ENCODE measurements at places on chromosomes 1 and 21.

DNA sequence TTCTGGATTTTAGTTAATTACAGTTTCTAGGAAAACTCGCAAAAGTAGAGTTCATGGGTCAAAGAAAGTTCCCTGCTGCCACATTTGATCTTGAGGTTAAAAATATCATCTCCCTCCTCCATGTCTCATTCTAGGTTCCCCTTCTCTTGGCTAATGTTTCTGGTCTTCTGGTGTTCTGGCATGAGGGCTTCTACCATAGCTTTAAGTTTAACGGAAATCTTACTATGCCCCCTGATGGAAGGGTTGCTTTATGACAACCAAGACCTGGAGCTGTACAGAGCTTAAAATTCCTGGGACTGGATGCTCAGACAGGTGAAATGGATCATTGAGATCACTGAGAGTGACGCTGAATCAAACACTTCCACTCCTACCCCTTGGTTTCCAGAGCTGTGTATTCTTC, 1881.7 kb downstream of the MRPL39 start:
- no peak for ATAC-seq

- no peak for ATAC-seq
Observed at GRCh38 chr1:194908643-194909042, 1699.6 kb downstream of the KCNT2 start.

DNA sequence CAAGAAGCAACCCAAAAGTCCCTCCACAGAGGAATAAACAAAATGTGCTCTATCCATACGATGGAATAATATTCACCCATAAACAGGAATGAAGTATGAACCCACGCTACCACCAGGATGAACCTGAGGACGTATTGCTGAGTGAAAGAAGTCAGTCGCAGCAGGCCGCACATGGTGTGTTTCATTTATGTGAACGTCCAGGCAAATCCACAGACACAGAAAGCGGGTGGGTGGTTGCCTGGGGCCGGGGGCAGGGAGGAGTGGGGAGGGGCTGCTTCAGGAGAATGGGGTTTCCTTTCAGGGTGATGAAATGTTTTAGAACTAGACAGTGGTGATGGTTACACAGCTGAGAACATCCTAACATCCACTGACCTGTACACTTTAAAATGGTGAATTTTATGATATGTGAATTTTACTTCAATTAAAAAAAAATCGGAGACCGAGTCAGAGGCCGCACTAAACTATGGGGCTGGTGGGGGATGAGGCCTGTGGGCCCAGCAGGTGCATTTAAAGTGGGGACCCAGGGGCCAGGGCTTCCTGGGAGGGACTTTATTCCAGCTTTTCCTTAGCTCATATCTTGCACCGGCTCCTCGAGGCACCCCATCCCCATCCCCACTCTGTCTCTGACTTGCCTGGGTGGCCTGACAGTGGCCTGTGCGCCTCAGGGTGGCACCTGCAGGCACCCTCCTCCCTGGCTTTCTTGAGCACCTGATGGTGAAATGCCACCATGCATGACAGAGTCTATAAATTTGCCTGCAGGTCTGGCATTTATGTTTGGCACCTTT, 392.6 kb upstream of the VAMP3 start:
- ATAC-seq: no peak

DNA sequence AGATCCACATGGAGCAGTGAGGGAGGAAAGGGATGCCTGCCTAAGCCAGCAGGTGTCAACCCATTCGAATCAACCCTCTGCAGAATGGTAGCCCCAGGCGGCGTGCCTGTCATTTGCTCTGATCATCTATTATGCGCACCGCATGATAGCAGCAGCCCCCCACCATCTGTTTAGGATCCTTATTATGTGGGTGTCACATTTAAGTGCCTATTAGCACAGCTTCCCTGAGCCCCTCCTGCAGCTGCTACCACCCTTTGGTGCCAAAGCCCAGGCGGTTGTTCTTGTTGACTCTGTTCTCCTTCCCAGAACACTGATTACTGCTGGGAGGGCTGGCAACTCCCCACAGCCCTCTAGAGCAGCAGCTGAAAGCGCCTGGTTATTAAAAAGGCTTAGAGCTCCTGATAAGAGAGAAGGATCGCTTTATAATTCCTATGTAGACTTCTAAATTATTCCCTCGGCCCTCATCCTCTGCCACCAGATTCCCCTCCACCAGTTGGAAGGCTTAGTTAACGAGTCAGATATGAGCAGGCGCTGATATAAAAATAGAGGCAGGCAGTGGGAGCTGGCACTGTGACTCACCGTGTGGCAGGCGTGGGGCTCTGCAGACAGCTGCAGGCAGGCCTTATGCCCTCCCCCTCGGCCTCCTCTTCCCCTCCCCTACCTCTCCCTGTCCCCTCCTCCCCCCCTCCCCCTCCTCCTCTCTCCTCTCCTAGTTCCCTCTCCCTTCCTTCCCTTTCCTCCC, 23.0 kb downstream of the ACTA1 start:
- ATAC-seq: peak; percentile 96

GRCh38 chr1:21956720-21957552, 19.8 kb upstream of the HSPG2 start:
- peak; percentile 85 for ATAC-seq

GRCh38 chr1:10943991-10944730, 68.3 kb upstream of the TARDBP start:
- ATAC-seq: peak; percentile 44

DNA sequence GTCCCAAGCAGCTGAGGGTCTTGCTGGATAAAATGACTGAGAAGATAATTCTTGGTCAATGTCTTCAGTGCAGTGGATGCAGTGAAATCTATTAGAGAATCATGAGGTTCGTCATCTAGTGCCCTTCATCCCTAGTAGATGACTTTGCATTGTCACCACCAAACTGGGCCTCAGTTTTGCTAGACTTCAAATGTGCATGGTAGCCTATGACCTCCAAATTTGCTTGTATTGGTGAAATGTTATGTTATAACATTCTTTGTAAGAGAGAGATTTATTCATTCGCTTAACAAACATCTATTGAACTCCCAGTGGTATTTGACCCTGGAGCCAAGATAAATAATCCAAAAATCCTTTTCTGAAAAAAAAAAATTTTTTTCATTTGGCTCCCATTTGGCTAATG, 183.8 kb downstream of the LMX1A start:
- no peak for ATAC-seq

- no peak for ATAC-seq
Observed at GRCh38 chr1:106254748-106255147, 801.7 kb upstream of the PRMT6 start.

GRCh38 chr1:201400852-201401230, 1.7 kb upstream of the LAD1 start:
- no peak for ATAC-seq

DNA sequence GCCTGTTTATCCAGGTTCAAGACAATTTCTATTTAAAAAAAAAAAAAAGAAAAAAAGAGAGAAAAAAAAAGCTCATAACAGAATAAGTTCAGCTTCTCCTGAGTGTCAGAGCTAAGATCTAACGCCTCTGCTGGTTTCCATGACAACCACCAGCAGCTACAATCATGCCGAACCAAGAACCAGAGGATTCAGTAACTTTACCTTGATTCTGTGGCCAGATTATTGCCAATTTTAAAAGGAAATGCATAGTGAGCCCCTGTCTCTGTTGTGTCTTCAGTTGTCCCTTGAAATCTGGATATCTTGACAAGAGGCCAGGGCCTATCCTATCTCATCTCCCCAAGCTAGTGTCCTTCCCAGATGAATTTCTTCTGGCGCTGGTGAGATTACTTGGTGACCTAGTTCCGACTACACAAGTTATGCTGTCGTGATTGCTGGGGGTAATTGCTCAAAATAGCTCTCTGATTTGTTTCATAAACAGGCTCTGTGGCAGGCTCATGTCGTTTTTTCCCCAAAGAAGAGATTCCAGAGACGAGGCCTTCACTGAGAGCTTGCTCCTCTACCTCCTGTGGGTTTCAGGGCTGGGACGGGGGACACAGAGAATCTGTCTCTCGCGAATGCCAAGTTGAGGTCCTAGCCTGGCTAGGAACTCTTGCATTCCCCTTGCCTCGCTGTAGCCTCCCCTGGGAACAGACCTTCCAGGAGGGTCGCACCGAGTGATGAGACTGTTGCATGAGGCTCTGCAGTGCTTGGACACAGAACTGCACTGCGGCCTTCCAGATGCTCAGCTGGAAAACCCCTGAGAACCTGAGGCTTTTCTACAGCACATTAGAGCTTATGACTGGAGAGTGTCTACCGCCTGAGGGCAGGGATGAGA, 32.4 kb upstream of the SCCPDH start:
- ATAC-seq: no peak

- no peak for ATAC-seq
Observed at GRCh38 chr1:205709640-205710039, 29.3 kb upstream of the SLC45A3 start.

- no peak for ATAC-seq
Observed at GRCh38 chr1:9426291-9426711, 113.0 kb upstream of the SLC25A33 start.

DNA sequence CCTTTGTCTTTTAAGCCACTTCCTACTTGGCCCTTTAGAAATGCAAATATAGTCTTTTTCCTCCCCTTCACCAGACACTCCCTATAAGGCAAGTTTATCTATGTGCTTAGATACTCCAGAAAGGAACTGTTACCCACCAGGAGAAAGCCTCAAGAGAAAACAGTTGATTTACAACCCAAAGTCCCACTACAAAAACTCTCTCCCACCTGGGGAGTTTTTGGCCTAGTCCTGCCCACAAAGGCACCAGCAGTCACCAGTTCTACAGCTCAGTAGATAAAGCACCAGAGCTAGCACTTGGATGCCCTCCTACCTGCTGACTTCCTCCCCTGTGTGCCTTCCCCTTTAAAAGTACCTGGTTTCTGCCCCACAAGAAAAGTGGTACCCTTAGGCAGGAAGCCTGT, 27.7 kb upstream of the HAO2 start:
- no peak for ATAC-seq

DNA sequence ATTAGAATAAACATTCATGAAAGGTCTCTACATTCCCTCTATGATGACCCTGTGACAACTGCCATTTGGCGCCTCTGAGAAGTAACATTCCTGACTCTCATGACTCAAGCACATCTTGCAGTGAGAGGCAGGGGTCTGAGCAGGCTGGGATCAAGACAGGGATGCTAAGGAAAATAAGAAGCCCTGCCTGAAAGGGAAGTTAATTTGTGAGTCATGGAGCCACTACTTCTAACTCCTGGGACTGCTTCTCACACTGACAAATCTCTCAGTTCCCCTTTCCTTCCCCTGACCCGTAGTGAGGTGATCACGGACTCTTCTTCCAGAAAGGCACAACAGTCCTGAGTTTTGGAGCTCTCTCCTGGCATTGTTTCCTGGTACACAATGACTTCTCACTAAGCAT, 231.9 kb downstream of the TNR start:
- no peak for ATAC-seq
